ENCODE measurements at places on chromosomes 11 and 22. TPM values are rescaled to one million over a fixed set of nuclear protein-coding genes. Genes with fewer than 3 reads are reported as not detected.

PRG2 gene
- total RNA-seq: not detected

- no peak for DNase-seq
- no peaks in the 10 kb centered on the region for H3K27me3 ChIP-seq
- no peak overlapping the region for H3K27ac ChIP-seq
- H3K36me3 ChIP-seq: no peaks in the 10 kb centered on the region
Observed at GRCh38 chr11:111148953-111149352, 96.6 kb upstream of the POU2AF2 start.

DNA sequence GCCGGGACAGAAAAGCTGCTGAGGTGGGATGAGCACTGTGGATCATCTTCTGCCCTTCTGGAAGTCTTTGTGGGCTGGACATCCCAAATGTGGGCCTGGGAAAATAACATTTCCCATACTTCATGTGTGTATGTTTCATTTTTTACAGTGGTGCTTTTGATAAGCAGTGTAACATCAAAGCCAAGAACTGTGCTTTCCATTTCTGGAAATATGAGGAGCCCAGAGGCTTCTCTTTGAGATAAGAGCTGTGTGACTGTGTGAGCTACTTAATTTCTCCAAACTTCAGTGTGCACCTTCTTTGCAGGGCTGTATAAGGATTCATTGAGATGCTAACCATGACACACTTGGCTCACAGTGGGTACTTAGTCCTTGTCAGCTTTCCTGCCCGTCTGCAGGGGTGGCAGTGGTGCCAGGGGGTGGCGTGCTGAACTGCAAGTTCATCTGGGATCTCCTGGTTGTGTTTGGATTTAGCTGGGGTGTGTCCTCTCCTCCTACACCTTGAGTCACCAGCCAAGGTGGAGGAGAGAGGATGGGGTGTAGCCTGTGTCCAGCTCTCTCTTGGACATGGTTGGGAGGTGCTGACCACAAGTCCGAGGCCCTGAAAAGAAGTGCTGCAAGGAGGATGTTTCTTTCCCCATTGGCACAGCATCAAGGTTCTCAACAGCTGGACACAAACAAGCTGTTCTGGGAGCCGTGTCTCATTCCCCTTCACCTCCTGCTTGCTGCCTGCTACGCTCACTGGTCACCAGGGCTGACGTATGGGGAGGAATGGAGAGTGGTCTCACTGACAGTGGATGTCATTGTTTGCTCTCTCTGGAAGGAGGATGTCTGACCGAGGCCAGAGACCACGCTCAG, 139.4 kb downstream of the TEAD1 start:
- DNase-seq: no peak
- H3K4me3 ChIP-seq: no peak overlapping the region
- no peak overlapping the region for H3K27ac ChIP-seq
- H3K27me3 ChIP-seq: no peaks in the 10 kb centered on the region
- no peaks in the 10 kb centered on the region for H3K4me1 ChIP-seq
- no peaks in the 10 kb centered on the region for H3K36me3 ChIP-seq

ZP1 gene
- total RNA-seq: not detected

DNA sequence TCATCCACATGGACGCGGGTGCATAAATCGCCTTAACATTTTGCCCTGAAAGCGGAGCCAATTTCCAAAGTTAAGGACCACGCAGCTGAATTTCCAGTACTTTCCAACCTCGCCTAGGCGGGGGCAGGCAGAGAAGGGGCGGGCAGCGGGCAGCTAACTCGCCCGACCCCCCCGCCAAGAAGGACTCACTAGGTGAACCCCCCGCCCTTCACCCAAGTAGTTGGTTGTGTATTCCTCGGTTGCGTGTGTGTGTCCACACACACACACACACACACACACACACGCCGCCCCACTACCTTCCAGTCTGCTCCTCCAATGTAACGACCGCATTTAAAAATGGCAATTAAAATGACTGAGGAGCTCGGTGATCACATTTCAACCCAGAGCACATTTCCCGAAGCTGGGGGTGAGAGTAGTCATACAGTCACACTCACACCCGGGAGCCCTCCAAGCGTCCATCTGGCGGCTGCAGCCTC, 1.4 kb downstream of the TENM4 start:
- no peaks in the 10 kb centered on the region for H3K36me3 ChIP-seq
- H3K27me3 ChIP-seq: no peaks in the 10 kb centered on the region
- H3K27ac ChIP-seq: no peak overlapping the region

Data from Karpas-422 (cell line).